Omental fat pad (tissue), 4 donors: ENCODE measurements at places on chromosomes 4 and X.

- no peak for DNase-seq
Measured at GRCh38 chr4:173121076-173121561, 47.5 kb upstream of the GALNT7 start.

- DNase-seq: no peak
Measured at GRCh38 chrX:135403374-135403773, 18.4 kb upstream of the SMIM10L2A start.

GRCh38 chr4:5930456-5930855 lies 37.6 kb upstream of the CRMP1 start:
- DNase-seq: no peak

GRCh38 chr4:15034071-15034764 lies 31.9 kb downstream of the CPEB2 start:
- no peak for DNase-seq

- no peak for DNase-seq
Measured at GRCh38 chrX:22533898-22534297, 261.2 kb downstream of the CBLL2 start.

DNA sequence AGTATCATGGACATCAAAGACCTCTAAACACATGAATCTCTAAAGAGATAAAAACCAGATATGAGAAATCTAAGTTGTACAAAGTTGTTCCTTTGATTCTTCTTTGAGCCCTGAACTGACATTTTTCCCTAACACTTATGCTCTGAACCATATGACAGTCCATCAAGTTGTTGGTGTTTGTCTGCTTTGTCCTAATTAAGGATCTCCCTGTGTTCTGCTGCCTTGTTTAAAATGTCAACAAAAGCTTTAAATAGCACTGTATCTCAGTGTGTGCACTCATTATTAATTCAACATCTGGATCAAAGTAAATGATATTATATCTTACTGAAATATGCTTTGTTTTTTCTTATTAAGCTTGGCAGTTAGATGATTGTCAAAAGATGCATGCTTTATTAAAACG lies 321.8 kb downstream of the MAPK10 start:
- no peak for DNase-seq

GRCh38 chr4:47669946-47670345 lies 167.9 kb downstream of the CORIN start:
- no peak for DNase-seq

DNA sequence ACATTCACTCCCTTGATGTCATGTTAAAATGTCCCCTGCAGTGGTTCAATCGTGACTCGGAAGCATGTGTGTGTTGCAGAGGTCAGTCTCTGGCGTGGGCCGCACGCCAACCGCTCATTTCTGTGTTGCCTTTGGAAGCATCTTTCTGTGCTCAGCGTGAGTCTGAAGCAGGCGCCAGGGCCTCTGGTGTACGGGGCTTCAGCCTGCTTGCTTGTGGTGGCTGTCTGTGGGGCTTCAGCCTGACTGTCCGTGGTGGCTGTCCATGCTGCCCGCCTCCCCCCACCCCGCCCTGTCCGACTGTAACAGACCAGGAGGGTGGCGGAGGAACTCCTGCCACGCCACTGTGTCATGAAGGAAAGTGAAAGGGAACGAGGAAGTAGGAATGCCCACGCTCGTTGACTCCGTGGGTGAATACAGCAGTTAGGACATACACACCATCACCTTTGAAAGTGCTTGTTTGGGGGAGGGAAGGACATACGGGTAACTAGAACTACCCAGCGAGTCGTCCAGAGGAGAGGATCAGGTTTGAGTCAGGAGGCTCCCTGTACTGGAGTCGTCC lies 14.7 kb upstream of the CLCN4 start:
- no peak for DNase-seq

GRCh38 chr4:5611750-5612149 lies 96.6 kb downstream of the EVC2 start:
- no peak for DNase-seq

- no peak for DNase-seq
Measured at GRCh38 chr4:136763919-136764318, 768.4 kb downstream of the PCDH18 start.

DNA sequence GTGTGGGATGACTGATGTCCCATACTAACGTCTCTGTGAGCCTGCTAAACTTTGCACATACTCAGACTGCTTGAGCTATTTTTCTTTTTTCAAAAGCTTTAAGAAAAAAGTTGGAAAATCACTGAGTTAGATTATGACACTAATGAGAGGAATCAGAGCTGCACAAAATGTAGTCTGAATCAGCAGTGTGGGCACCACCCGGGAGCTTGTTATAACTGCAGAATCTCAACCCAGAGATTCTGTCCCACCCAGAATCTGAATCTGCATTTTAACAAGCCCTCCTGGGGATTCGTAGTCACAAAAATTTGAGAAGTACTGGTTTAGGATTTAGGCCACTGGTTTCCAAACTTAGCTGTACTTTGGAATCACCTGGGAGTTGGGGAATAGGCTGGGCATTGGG lies 102.1 kb upstream of the MID1IP1 start:
- DNase-seq: no peak

DNA sequence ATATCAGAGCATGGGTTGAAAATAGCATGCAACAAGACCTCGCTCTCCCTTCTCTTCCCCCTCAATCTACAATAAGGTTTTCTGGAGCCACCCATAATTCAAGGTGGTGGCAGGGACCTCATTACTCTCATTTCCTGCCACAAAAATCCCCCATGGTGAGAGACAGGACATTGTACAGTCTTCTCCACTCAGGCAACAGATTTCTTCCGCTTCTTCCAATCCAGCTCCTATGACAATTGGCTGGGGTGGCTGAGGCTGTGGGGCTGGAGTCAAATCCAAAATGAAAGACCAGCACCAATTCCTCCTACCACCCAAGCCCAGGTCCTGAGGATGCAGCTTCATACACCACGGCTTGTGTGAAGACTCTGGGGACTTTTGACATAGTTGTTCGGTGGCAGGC lies 40.3 kb upstream of the NKRF start:
- DNase-seq: no peak
